ENCODE measurements at places on chromosomes 13 and 19. TPM values are rescaled to one million over a fixed set of nuclear protein-coding genes. Genes with fewer than 3 reads are reported as not detected.

ICAM5 gene
- not detected for polyA plus RNA-seq

PDX1 gene
- polyA plus RNA-seq = not detected

ZNF616 gene
- polyA plus RNA-seq = 6.7 TPM

LRG1 gene
- polyA plus RNA-seq = not detected

POSTN gene
- polyA plus RNA-seq = not detected

CACNA1A gene
- polyA plus RNA-seq = 0.60 TPM

C1QTNF9 gene
- polyA plus RNA-seq = not detected

TNNI3 gene
- not detected for polyA plus RNA-seq

IQCN gene
- polyA plus RNA-seq = 0.06 TPM

CCL25 gene
- not detected for polyA plus RNA-seq

VASP gene
- polyA plus RNA-seq = 49.6 TPM

SLC25A41 gene
- polyA plus RNA-seq = not detected

NKG7 gene
- polyA plus RNA-seq = 41.7 TPM

ZNF121 gene
- 3.7 TPM for polyA plus RNA-seq

RAP2A gene
- 3.3 TPM for polyA plus RNA-seq

UQCRFS1 gene
- polyA plus RNA-seq = 72.6 TPM

NDFIP2 gene
- 3.1 TPM for polyA plus RNA-seq

TMC4 gene
- not detected for polyA plus RNA-seq

Data from naive thymus-derived CD8-positive, alpha-beta T cell (primary cell).